ENCODE measurements at places on chromosomes 16 and 17.

GRCh38 chr17:45149669-45150664 is 1.7 kb downstream of the HEXIM1 start:
- peak; percentile 63 for DNase-seq

GRCh38 chr16:83310816-83311215 is 497.0 kb upstream of the HSBP1 start:
- DNase-seq = no peak

DNA sequence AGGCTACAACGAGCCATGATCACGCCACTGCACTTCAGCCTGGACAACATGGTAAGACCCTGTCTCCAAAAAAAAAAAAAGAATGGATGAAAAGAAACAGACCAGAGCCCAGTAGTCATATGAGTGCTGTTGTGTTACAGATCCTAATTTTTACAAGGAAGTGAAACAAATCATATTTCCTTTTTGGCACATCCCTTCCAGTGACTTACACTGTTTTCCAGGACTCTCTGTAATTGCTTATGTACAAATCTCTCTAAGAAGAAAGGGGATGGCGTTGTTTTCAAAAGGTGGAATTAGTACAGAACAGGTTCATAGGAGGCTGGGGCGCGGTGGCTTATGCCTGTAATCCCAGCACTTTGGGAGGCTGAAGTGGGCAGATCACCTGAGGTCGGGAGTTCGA is 19.8 kb upstream of the ZNF594 start:
- no peak for DNase-seq

DNA sequence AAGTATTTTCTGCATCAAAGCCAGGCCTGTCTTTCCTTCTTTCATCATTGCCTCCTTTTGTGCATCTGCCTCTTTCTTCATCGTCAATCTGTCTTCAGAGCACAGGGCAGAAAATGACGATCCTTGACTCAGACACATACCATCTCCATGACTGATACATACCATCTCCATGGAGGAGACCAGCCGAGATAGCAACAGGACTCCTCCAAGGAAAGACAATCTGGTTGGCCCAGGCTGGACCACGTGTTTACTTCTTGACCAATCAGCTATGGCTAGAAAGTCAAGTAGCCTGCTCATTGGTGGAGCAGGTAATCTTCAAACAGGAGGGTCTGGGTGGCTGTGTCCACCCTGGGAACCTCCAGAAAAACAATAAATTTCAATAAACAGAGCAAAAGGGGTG is 164.6 kb downstream of the CPPED1 start:
- DNase-seq = peak; percentile 61

GRCh38 chr16:81483064-81483969 is 38.7 kb downstream of the CMIP start:
- DNase-seq = no peak

DNA sequence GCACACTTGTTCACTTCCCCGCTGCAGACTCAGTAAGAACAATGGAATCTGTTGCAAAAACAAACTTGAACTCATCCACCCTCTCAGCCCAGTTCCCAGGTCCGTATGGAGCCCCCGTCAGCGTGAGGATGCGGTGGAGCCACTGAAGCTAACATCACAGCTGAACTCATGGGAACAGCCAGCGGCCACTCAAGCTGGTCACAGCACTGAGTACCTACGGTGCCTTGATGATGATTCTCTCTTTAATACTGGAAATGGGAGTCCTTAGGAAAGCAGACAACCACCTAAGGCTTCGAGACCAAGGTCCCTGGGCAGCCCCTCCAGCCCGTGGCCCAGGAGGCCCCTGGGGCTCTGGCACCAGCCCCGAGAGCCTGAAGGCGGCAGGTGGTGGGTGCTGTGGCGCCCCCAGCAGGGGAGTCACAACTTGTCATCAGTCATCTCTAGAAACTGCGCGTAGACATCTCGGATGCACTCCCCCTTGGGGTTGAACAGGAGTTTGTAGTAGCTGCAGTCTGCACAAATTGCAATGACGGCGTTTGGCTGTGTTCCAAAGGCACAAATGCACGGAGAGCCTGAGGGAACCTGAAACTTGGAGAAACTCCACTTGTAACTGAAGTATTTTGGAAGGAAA is 31.0 kb upstream of the RHOT1 start:
- peak; percentile 62 for DNase-seq

GRCh38 chr16:30984669-30985400 is at the start of gene HSD3B7:
Gene HSD3B7, plus strand, starts transcription at chr16:30985207. Its CDS starts 452 bp downstream, at chr16:30985659.
- peak; percentile 72 for DNase-seq

GRCh38 chr17:74512036-74512435 is 19.2 kb downstream of the CD300LB start:
- DNase-seq = no peak

- DNase-seq = peak; percentile 82
These were observed 2.3 kb downstream of the PIEZO1 start for GRCh38 chr16:88782454-88783390.

- no peak for DNase-seq
These were observed 16.6 kb downstream of the DPEP1 start for GRCh38 chr16:89629827-89630610.

GRCh38 chr17:33435721-33436301 is 142.7 kb upstream of the ASIC2 start:
- no peak for DNase-seq

DNA sequence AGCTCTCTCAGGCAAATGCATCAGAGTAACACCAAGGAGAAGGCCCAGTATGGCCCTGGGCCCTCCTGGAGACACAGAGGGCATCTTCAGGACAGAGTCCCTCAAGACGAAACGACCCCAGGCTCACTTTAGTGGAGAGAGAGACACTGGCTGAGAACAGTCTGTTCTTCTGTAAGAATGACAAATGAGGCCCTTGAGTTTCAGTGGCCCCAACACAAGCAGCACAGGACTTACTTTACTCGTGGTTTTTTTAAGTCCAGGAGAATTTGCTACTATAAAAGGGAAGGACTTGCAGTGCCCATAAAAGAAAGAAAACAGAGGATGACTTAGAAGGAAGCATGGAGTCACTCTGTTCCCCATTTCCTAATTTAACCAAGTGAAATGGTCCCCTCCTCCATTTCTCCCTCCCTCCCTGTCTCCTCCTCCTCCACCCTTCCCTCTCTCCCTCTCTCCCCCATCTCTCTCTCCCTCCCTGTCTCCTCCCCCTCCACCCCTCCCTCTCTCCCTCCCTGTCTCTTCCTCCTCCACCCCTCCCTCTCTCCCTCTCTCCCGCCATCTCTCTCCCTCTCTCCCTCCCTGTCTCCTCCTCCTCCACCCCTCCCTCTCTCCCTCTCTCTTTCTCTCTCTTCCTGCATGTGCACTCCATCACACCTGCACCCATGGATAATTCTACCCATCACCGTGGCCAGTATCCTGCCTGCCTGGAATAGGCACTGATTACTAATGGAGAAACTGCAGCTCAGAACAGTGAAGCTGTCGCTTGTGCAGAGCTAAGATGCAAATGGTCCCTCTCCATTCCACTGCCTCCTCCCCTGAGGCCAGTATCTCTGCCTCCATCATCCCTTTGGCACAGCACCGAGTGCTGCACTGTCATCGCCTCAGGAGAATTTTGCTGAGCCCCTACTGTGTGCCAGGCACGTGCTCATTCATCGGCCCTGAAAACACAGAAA is 47.3 kb upstream of the RBFOX3 start:
- no peak for DNase-seq

- DNase-seq = no peak
These were observed 110.1 kb upstream of the SMURF2 start for GRCh38 chr17:64771980-64772844.

DNA sequence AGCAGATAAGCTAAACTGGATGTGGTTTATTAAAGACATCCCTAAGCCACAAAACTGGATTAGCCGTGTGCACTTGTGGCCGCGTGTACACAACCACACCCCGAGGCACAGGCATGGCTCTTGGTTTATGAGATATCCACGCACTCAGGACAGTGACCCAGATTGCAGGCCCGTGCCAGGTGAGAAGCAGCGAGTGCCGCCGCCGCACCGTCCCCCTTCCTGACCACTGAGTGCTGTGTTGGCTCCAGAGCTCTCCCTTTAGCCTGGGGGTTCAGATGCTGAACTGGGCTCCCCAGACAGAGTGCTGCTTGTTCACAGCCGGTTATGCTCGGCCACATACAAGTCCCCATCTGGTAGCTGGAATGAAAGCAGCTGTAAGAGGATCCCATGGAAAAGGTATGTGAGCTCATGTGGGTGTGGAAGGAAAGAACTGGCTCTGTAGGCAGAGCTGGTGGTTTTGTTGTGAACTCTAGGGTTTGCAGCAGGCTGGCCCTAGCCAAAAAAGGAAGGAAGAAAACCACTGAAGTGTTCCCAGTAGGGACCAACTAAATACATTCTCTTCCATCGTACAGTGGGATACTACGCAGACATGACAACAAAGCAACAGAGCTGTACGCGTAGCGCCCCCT is 29.5 kb downstream of the KNOP1 start:
- DNase-seq = no peak

DNA sequence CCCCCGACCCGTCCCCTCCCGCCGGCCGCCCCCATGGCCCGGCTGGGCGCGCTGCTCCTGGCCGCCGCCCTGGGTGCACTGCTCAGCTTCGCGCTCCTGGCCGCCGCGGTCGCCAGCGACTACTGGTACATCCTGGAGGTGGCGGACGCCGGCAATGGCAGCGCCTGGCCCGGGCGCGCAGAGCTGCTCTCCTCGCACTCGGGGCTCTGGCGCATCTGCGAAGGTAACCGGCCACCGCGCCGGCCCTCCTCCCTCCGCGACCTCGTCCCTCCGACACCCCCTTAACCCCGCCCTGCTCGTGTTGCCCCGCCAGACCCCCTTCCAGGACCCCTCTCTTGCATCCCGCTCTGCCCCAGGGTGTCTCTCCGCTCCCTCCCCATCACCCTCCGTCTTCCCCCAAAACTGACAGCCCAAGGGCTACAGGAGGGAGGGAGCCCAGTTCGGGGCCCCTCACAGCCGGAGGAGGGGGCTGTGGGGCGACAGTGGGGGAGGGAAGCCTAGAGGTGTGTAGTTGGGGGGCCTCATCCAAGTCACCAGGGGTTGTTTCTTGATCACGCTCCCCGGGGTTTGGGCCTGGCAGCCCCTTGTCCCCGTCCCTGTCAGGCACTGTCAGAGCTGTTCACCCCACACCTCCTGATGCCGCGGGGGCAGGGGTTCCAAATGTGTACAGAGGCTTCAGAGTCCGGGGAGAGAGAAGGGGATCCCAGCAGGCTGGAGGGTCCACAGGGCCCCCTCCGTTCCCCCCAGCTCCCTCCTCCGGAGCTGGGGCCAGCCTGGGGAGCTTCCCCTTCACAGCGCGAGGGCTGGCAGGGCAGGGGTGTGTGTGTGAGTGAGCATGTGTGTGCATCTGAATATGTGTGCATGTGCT is 794 bp downstream of the TMEM235 start:
- no peak for DNase-seq

DNA sequence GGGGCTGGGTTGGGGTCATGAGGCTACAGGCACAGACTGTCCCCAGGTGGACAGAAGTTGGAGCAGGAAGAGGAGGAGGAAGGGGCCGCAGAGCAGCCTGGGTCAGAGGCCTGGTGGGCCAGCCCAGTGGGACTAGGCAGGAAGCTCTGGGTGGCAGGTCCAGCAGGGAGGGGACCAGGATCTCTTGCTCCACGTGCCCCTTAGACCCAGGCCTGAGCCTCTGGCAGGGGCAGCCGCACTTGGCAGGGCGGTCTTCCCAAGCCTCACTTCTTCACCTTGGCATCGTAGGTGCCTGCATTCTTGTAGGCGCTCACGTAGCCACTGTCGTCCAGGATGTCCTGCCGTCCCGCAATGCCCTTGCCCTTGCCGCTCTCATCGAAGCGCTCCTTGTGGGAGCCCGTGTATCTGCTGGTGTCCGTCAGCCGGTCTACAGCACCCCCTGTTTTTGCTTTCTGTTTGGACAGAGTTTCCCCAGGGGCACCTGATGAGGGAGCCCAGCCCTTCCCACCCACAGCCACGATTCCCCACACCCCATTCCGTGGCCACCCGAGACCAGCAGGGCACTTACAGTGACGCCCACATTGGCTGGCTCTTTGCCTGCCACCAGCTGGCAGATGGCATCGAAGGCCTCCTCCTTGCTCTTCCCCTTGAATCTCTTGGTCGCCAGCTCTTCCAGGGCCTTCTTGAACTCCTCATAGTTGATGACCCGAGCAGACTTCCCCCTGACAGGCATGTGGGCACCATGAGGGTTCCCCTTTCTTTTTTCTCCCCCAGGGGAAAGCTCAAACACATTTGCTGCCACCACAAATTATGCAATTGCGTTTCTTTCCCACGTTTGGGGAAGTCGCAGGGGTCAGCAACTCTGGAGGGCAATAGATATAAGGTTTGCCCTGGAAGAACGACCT is 3.1 kb downstream of the TPPP3 start:
- no peak for DNase-seq

DNA sequence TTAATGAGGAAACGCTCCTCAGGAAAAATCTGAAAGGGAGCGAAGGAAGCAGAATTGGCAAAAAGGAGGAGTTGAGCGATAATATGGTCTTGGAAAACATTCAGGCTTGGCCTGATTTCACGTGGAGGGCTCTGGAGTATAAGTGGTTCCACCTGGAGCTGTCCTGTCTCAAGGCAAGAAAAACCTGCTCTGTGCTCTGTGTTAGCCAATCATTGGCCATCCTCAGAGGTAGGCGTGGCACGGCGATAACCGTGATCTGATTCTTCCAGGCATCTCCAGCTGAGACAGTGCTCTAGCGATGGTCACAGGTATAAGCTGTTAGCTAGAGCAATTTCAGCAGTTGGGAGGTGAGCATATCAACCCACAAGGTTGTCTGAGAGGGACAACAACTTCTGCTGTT is 450.5 kb upstream of the MAF start:
- DNase-seq = no peak

GRCh38 chr17:77361986-77362620 is 221.3 kb downstream of the SEC14L1 start:
- no peak for DNase-seq
